ENCODE measurements at places on chromosomes 1 and 21.

DNA sequence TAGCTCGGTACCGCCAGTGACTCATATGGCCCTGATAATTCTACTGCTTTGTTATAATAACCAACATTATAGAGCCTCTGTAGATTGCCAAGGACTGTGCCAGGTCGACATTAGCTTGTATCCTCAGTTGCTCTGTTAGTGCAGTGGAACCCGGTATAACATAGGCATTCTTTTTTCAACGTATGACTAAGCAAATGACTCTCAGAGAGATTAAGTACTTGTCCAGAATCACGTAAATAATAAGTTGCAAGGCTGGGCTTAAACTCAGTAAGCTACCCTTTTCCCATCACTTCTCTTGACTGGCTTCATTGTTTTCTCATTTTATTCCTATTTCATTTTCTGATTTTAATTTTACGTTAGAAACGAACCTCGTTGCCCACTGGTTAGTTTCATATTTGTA lies 85.1 kb downstream of the UBE4B start:
- DNase-seq, result no peak

- DNase-seq, result peak; percentile 84
These were observed 76.4 kb downstream of the ST3GAL3 start for GRCh38 chr1:43783671-43784205.

DNA sequence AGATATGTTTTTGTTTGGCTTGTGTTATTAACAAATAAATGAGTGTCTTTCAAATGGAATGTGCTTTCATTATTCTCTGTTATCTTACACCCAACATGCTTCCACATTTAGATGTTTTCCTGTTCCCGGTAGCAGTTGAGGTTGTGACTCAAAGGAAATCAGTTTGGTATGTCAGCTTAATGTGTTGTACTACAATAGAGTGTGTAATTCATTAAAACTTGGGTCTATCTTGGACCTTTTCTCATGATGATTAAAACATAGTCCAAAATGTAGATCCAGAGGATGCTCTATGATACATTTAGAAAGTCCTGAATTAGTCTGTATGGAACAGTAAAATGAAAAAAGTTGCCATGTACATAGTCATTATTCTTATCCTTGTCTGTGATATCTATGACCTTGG lies 26.7 kb downstream of the RTCA start:
- no peak for DNase-seq

- no peak for DNase-seq
These were observed 1.5 kb downstream of the ATP1A1 start for GRCh38 chr1:116374353-116375147.

DNA sequence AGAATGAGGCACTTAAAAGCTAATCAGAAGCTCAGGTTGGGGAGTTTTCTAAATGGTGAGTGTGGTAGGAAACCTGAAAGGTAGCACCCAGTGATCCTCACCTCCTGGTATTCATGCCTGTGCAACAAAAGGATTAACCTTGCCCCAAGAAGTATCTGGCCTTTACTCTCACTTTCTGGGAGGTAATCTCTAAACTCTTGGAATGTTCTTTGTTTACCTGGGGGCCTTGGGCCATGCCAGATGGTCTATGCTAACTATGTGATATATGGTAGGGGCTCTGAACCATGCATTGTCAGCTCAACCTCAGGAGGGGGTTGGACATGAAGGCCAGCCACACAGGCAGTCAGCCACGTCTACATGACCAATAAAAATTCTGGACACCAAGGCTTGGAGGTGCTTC lies 24.4 kb upstream of the TRIM33 start:
- no peak for DNase-seq

DNA sequence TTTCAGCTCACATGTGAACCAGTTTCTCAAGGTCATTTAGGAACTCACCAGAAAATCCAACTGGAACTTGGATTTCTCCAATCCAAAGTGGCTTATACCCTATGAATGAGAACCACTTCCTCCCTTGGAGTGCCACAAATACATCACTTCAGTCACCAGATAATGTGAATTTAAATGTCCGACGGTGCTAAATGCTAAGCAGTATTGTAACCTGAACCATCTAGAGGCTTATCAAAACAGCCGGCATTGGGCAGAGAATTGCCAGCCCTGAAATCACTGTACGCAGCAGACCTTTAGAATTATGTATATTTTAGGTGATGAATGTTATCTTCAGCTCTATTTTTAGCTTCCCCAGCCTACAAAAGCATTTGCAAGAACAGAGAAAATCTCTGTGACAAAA lies 76.8 kb upstream of the COX20 start:
- no peak for DNase-seq

GRCh38 chr1:212040629-212041412 lies 5.3 kb downstream of the DTL start:
- peak; percentile 43 for DNase-seq

GRCh38 chr1:82086739-82087138 lies 286.0 kb downstream of the ADGRL2 start:
- peak; percentile 34 for DNase-seq

- DNase-seq, result no peak
These were observed 71.4 kb downstream of the AXDND1 start for GRCh38 chr1:179437171-179437570.

- DNase-seq, result peak; percentile 58
These were observed 46.0 kb downstream of the CEP350 start for GRCh38 chr1:180000575-180000974.

- peak; percentile 3 for DNase-seq
These were observed 252.9 kb downstream of the KCNT2 start for GRCh38 chr1:196355206-196355786.

DNA sequence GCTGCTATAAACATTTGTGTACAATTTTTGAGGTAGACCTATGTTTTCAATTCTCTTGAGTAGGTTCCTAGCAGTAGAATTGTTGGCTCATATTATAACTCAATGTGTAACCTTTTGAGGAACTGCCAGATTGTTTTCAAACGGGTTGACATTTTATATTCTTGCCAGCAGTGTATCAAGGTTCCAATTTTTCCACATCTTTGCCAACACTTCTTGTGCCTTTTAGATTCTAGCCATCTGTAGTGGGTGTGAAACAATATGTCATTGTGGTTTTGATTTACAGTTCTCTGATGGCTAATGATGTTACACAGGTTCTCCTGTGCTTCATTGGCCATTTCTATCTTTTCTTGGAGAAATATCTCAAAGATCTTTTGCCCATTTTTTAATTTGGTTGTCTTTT lies 36.4 kb downstream of the MAP3K7CL start:
- DNase-seq, result no peak

GRCh38 chr1:51758310-51758709 lies 120.2 kb downstream of the NRDC start:
- DNase-seq, result no peak

DNA sequence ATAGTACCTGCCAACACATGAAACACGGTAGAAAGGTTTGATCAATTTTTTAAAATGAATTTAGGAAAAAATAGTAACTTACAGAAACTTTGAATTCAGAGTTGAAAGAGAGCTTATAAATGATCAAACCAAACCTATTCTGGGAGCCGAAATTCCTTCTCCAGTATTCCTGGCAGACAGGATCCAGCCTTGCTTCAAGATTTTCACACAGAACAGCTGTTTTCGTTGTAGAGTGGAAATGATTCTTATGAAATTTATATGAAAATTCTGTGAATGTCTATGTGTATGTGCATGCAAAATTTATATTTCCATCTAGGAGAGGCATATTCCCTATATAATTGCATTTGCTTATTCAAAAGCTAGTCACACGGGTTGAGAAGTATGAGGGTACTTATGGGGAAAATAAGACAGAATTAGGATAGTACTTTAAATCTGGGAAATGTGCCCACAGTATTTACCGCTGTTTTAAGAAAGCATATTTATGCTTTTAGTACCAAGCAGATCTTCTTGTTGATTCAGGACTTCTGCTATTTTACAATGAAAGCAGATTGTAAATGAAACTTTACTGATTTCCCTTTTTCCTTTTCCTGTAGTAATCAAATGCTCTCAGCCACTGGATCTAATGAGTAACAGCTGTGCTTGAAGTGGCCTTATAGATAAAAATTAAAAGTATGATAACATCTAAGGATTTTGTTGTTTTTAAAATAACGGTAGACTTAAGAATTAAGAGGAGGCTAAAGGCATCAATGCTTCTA lies 30.4 kb downstream of the PRRX1 start:
- no peak for DNase-seq

DNA sequence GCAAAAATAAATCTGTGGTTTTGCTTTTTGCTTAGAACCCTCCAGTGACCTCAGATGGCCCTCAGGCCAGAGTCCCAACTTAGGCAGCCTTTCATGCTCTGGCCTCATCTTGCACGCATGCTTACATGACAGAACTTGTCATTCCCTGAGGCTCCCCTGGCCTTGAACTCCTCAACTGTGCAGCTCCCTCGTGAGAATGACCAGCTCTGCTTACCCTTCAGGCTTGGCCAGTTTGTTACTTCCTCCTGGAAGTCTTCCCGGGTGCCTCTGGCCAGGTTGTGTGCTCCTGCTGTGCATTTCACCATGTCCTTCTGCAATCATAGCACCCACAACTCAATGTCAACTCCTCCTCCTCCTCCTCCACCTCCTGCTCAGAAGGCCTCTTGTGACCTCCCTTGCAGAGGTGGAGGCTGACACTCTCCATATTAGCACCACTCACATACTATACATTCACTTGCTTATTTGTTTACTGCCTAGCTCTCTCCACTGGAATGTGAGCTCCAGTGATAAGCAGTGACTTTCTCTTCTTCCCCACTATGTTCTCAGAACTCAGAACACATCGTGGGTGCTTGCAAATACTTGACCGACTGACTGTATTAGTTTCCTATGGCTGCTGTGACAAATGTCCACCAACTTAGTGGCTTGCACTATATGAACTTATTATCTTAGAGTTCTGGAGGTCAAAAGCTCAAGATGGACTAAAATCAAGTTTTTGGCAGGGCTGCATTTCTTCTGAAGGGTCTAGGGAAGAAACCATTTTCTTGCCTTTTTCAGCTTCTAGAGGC lies 41.9 kb downstream of the RCSD1 start:
- no peak for DNase-seq

DNA sequence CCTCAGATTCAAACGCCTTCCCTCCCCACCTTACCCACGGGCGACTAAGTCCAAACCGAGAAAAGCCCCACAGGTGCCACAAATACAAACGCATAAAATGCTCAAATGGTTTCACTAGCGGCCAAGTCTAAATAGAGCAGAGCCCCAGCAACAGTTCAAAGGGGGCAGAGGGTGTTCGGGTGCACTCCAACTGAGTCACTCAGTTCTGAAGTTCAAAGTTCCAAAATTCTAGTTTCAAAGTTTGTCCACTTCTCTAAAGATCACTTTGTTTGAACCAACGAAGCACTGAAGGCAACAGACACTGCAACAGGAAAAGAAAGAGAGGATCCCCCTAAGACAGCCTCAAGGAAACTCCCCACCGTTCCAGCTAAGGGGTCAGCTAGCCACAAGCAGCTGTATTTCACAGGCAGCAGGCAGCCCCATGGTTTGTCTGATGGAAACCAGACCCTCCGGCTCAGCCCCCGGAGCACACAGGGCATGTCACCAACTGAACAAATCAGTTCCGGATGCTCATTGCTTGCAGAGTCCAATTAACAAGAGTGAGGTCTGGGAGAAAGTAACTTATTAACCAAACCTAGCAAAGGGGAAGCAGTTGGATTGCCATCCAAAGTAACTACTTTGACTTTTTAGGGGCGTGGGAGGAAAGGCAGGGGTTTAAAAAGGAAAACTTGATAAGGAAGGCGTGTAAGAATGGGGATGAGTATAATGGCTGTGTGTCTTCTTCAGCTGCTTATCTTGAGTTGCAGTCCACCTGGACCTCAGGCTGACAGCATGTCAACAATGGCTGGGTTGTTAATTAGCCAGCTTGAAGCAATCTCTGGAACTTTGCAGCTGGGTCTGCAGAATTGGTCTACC lies 1423.9 kb upstream of the PRMT6 start:
- DNase-seq, result no peak

- DNase-seq, result no peak
These were observed 123.9 kb upstream of the DUSP10 start for GRCh38 chr1:221865808-221866207.

DNA sequence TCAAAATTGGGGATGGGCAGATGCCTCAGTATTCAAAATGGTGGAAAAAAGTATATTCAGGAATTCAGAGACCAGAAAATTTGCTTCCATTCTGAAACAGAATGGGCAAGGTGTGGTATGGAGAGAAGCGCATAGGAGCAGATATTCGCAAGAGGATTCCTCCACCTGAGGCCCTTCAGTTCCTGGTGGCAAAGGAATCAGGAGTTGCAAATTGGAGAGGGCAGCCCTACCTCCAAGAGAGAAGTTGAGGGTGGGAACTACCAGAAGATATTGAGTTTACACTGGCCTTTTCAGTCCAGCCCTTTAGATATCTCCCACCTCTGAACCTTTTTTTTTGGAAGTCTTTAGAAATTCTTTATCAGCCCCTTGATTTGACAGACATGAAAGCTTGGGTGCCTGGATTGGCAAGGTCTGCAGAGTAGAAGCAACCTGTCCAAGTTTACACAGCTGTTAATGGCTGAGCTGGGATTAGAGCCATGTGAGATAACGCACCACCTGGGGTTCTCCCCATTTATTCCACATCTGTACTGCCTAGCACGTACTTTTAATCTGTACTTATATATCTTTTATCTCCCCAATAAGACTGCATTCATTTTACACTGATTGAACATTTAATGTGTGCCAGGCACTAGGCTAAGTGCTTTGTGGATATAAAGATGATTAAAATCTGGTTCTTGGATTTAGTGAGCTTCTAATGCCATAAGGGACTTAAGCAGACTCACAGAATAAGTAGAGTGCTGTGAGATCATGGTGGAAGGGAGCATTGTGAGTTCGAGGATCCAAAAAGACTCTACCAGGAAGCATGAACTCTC lies 99.5 kb downstream of the NGF start:
- no peak for DNase-seq

GRCh38 chr1:247332623-247333361 lies 1.1 kb upstream of the ZNF496 start:
- peak; percentile 11 for DNase-seq

- peak; percentile 81 for DNase-seq
These were observed 33.3 kb upstream of the TENT5C start for GRCh38 chr1:117572546-117572945.

- DNase-seq, result peak; percentile 7
These were observed 38.4 kb upstream of the SPAG17 start for GRCh38 chr1:118223426-118223825.

DNA sequence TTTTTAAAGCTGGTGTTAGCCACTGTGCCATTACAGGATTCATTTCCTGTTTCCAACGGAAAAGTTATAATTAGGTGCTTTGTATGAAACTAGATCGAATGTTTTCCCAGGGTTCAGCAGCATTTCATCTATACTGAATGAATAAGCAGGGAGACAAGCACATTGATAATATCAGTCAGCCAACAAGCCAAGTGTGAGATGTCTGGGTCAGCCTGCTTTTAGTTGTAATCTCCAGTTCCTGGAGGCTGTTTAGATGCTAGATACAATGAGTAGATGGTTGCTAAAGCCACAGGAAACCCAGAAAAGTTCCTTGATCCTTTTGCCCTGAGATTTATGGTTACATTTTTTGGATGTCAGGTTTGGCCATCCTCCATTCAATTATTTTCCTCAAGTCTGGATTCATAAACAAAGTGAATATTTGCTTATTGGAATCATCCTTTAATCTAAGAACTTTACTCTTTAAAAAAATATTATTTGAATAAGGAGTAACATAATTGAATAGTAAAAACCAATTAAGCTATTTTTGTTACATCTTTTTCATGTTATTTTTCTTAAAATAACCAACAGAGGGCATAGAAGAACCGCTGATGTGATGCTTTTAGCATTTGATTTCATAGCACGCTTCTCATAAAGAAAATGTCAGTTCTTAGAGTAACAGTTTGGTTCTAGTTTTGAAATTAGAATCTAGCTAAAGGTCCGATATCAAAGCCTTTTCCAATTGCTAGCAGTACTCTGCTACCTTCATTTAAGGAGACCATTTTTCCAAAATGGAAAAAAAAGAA lies 76.6 kb downstream of the HSPA13 start:
- DNase-seq, result peak; percentile 40

Measured in MV-4-11 (cell line).